Stimulated activated CD4-positive, alpha-beta T cell treated with anti-CD3 and anti-CD28 coated beads, Interleukin-1b, Interleukin-23, amount 100 ng/mL, for 48 hours (primary cell): ENCODE measurements at places on chromosomes 13 and 19.
A peak's percentile ranks its signal among the peaks of the same experiment; 100 is the strongest.

GRCh38 chr19:13153569-13154240, 3.5 kb downstream of the IER2 start:
- no peak for DNase-seq

DNA sequence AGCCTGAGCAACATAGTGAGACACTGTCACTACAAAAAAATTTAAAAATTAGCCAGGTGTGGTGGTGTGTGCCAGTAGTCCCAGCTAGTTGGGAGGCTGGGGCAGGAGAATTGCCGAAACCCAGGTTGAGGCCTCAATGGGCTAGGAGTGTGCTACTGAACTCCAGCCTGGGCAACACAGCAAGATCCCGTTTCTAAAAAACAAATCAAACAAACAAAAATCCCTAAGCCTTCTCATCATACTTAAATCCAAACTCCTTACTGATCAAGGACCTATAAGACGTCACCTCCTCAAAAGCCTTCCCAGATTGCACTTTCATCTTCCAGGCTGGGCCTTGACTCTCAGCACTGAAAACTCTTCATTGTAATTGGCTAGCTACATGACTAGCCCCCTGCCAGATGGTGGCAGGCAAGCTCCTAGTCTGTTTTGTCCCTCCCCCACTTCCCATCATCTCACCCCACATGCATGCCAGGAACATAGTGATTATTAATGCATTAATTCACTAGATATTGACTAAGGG, 17.5 kb upstream of the NANOS3 start:
- no peak for DNase-seq

GRCh38 chr13:113364311-113364889, 470 bp upstream of the GRTP1 start:
- no peak for DNase-seq

GRCh38 chr13:60032851-60033250, 130.9 kb downstream of the DIAPH3 start:
- DNase-seq = no peak

- DNase-seq = no peak
These were observed 43.2 kb downstream of the MLLT1 start for GRCh38 chr19:6236310-6237291.

DNA sequence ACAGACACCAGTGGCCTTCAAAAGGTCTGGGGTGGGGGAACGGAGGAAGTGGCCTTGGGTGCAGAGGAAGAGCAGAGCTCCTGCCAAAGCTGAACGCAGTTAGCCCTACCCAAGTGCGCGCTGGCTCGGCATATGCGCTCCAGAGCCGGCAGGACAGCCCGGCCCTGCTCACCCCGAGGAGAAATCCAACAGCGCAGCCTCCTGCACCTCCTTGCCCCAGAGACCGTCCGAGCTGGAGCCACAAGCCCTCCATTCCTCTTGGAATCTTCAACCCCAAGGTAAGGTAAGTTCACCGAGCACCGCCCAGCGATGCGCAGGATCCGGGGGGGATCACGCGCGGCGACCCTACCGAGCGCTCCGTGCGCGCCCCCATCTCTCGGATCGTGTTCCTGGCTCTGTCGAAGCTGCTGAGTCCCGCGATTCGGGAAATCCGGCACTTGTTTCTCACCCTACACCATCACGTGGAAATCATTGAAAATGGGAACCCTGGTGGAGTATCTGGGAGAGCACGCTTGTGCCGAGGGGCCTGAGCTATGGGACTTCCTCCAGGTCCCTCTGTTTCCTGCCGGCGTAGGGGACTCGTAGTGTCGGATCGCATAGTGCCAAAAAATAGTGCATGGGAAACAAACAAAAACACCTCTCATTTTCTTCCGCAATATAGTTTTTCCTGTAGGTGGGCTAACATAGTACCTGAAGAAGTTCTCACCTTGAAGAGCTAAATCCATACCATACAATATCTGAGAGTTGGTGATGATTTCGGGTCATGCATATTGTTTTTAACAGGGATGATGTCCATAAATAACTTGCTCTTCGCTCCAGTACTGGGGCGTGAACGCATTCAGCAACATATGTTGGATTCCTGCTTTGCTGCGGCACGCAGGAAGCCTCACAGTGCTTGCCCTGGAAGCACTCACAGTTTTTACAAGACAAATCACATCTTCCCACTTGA, 9.3 kb downstream of the PDX1 start:
- DNase-seq = no peak

- no peak for DNase-seq
These were observed 299.1 kb upstream of the TSHZ3 start for GRCh38 chr19:31648347-31648746.

DNA sequence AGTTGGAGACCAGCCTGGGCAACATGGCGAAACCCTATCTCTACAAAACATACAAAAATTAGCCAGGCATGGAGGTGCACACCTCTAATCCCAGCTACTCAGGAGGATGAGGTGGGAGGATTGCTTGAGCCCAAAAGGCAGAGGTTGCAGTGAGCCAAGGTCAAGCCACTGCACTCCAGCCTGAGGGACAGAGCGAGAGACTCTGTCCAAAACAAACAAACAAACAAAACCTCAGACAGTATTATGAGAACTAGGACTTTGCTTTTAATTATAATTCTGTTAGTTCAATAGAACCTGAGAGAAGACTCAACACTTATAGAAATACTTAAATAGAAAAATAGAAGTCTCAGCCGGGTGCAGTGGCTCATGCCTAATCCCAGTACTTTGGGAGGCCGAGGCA, 31.1 kb upstream of the TPM4 start:
- no peak for DNase-seq

GRCh38 chr13:41960211-41960636, 685 bp downstream of the VWA8 start:
- no peak for DNase-seq

GRCh38 chr13:93951951-93952350, 527.5 kb downstream of the DCT start:
- no peak for DNase-seq

GRCh38 chr19:1945899-1946298, 4.9 kb downstream of the CSNK1G2 start:
- DNase-seq = peak; percentile 29

DNA sequence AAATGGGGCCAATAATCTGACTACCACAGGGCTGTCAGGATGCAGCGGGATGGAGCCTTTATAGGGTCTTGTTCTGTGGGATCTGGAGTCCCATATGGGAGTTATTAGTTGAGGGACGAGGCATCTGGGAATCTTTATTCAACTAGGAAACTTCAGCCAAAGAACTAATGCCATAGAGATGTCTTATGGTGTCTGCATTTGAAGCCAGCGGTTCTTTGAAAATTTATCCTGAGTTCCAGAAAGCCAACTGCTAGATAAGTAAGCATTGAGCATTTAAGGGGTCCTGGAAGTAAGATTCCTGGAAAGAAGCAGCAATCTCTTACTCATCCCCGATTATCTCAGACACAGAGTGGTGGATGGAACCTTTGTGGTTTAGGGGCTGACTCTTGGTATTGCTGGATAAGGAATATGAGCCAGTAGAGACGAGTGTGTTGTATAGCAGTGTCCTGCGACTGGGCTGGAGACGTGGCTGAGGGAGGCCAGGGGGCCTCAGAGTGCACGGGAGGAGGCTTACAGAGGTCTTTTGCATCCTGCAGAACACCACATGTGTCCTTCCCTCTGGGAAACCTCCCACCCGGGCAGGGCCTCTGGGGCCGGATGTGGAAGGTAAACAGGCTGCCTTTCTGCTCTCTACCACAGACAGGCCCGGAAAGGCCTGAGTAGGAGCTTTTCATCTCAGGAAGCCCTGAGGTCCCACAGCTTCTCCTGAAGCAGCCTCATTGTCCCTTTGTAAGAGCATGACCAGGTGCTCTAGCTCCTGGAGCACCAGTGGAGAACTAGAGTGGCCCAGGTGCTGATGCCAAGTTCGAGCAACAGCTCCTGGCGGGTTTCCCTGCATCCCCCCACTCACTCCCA, 28.8 kb downstream of the ACTN4 start:
- DNase-seq = no peak

DNA sequence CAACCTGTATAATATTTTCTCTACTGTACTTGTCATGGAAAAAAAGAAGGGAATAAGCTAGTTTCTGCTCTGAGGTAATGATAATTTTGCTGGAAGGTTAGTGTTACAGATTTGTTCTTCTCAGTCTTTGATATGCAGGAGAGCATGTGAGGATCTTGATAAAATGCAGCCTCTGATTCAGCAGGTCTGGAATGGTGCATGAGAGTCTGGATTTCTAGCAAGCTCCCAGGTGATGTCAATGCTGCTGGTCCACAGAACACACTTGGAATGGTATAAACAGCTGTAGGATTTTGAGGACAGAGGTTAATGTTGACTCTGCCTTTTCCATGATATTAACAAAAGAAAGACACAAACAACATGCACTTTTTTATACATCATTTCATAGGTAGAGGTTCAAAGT, 173.6 kb downstream of the NDFIP2 start:
- no peak for DNase-seq
